ENCODE measurements at places on chromosomes 16 and 17.

GRCh38 chr17:63086483-63087185, 120.6 kb downstream of the TANC2 start:
- DNase-seq, result no peak

DNA sequence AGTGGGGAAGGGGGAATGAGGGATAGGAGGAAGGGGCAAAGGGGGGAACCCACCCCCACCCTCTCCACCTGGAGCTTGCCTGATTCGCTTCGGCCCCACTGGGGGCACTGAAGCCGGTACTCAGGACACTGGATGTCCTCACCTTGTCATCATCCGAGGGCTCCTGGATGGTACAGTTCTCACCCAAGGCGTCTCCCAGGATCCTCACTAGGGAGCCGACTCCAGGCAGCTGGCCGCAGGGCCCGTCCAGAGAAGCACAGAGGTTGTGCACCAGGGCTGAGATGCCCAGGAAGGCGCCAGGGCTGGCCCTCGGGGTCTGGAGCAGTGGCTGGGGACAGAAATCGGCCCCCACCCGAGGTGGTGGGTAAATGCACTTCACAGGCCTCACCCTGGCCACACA, 92.3 kb downstream of the LITAF start:
- no peak for DNase-seq

DNA sequence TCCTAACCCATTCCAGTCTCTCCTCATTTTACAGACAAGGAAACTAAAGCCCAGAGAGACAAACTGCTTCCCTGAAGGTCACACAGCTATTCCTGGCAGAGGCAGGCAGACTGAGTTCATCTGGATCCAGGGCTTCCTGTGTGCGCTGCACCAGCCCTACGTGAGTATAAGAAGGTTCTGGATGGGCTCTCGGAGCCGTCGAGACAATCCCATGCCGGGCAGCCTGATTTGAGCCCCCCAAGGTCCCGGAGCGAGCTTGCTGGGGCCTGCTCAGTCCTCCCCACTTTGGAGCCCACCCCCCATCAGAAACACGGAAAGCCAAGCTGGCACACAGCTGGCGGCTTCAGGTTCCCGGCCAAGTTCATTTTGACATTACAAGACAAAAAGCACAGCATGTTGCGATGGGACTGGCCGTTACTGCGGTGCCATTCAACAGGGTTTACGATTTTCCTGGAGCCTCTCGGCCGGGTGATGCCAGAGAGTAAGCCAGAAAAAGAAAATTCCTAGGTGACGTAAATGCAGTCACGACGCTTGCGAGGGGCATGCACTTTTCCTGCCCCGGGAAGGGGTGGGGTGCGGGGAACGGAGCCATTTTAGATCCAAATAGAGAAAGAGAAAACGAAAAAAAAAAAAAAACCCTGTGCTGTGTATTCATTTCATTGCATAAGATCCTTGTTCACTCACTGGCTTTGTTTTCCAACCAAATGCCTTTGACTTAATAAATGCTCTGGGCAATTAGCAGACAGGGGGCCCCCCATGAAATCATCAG, 167.1 kb upstream of the FOXF1 start:
- no peak for DNase-seq

DNA sequence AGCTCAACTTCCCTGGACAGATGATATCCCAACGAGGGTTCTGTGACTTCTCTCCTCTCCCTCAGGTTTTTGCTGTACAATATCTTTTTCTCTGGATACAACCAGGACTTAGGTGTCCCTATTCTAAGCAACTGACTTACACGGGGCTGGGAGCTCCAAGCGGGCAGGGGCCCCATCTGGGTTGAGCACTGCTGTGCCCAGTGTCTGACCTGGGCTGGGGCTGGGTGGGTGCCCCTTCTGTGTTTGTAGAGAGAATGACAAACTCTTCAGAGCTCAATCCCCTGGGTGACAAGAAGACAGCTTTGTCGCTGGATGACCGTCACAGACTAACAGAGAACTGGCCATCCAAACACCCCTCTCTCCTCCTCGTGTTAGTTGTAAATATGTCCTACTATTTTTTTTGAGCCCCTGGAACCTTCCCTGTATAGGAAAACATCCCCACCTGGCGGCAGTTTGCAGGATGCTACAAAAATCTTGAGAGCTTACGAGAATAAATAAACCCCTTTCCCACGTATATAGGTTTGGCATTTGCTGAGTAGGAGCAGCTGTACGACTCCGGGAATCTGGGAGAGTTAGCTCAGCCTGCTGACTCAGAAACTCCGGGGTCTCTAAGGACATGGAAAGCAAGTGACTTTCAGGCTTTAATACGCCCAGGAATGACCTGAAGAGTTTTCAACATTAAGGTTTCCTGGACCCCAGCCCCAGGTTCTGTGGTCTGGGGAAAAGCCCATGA, 23.7 kb upstream of the RCVRN start:
- no peak for DNase-seq

DNA sequence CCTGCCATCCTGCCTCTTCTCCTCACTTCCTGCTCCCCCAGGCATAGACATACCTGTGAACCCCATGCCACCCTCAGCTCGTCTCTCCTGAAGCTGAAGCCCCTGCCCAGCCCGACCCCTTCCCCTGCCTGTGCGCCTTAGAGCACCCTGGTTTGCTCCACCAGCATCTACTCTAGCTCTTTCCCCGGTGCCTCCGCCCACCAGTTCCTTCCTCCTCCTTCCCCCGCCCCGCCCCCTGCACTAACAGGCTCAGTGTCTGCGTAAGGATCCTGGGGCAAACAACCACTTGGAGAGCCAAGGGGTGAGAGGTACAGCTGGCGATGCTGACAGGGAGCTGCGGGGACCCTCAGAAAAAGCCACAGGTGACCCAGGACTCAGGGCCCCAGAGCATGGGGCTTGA, 1.9 kb downstream of the GPR142 start:
- no peak for DNase-seq

GRCh38 chr17:31510308-31511194, 119.1 kb downstream of the RAB11FIP4 start:
- DNase-seq, result no peak

GRCh38 chr17:40191237-40192208, 14.3 kb downstream of the RAPGEFL1 start:
- DNase-seq, result no peak

DNA sequence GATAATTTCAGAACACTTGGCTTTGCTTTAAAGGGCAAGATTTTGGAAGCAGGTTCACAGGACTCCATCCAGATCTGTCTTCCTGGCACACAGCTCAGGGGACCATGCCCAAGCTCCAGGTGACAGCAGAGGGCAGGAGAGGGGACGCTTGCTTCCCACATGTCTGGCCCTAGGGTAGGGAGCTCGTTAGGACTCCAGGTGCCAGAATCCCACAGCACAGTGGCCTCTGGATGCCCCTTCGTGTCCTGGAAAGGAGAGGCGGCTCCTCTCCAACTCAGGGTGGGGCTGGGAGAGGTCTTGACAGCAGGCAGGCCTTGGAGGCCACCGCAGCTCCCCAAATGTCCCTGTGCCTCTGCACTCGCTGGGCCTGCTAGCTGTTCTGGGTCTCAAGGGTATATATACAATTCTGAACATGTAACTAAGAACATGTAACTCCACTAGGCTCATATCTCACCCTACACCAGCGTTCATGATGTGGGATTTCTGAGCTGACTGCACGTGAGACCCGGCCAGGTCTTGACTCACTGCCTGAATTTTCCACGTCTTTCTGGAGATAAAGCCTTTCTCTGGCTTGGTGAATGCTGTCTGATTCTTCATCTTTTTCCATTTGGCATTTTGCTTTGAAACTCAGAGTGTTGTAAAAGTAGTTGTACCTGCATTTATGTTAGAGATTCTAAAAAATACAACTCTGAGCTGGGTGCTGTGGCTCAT, 52.8 kb downstream of the MARCHF10 start:
- no peak for DNase-seq

DNA sequence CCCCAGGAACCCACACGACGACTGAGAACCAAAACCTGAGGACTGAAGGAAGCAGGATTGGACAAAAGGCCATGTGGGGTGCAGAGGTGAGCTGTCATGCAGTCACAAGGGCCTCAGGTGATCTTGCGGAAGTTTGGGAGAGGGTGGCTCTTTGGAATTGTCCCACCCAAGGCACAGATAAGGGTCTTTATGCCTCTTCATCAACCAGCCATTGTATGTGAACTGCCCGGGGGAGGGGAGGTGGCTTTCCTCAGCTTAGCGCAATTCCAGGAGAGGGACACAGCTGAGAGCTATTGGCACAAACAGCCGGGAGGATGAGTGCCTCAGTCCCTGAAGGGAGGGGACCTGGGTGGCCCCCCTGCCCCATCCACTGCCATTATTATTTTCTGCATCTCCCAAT, 55.1 kb upstream of the PHOSPHO1 start:
- DNase-seq, result no peak

GRCh38 chr16:88491560-88492310, 38.7 kb downstream of the ZFPM1 start:
- DNase-seq, result no peak

DNA sequence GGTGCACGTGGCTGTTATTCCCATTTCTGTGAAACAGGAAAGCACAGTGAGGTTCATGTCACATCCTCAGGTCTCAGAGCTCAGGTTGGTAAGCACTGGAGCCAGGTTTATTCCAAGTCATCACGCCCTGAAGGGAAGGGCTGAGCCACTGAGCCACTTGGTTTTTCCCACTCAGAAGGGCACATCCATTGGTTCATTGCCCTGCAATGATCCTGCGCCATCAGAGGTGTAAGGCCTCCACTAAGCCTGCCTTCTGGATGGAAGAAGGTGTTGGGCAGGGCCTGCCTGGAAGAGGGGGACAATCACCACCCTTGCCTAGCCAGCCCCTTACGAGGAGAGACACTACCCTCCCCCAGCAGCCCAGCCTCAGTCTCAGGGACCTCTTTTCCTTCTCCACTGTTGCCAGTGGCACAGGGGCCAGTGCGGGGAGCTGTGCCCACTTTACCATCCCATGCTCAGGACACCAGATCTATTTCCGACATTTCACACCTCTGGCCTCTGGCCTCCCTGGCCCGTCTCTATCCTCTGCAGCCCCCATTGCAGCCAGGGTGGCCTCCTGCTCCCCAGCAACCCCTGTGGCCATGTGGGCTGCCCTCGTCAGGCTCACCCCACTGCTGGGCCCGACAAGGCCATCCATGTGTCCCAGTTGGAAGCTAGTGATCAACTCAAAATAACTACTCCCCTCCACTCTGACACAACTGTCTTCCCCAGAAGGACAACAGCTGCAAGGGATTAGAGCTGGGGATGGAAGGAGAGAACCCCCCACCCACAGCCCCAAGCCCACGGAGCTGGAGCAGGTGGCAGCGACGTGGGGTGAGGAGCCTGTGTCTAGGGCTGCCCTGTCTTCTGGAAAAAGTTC, 29.9 kb downstream of the CFAP20 start:
- DNase-seq, result no peak

DNA sequence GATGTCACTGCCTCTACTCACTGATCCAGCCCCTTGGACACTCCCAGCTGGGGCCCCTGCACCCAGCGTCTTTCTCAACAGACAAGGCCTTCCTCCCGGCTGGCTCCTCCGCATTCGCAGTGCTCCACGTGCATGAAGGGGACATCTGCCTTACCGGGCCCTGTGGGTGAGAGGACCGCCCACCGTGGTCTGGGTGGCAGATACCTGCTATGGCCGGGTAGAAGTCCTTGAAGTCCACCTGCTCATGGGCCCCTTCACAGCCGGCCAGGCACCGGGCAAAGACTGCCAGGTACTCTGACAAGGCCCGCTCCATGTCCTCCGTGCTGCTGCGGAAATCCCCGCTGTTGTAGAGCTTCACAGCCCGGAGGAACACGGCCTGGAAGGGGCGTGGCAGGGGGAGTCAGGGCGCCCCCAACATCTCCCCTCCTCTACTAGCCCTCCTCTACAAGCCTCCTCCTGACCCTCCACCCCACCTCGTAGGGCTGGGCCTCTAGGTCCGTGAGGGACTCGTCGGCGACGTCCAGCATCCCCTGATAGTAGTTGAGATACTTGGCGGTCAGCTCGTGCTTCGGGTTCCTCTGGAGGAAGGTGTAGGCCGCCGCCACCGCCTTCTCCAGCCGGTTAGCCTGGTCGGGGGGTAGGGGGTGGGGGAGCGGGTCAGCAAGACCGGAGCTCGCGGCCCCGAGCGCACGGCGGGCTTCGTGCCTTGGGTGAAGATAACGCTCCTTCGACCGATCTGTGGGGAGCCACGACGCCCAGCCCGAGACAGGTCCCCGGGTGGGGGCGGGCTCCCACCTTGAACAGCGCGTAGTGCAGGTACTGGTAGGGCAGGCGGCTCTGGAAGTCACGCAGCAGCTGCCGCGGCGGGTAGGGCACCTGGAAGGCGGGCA, 845 bp downstream of the P3H4 start:
- DNase-seq, result no peak
